ENCODE measurements at places on chromosomes 4 and X.
A peak's percentile ranks its signal among the peaks of the same experiment; 100 is the strongest.

- no peak for DNase-seq
Observed at GRCh38 chr4:2650276-2650675, 105.9 kb downstream of the TNIP2 start.

DNA sequence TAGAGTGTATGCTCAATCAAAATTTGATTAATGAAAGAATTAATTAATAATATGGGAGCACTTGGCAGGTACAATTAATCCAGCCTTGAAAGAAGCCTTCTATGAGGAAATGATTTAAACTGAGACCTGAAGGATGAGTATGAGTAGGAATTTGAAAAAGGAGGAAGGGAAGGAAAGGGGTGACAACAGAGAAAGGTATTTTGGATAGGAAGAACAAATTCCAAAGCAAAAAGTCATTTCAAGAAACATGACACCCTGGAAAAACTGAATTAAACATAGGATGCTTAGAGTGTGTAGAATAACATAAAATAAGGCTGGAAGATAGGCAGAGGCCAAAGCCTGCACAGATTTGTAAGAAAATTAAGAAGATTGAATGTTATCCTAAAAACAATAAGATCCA lies 29.6 kb downstream of the PHOX2B start:
- DNase-seq = peak; percentile 80

- DNase-seq = peak; percentile 75
Observed at GRCh38 chr4:25767877-25768725, 94.7 kb downstream of the SEL1L3 start.

GRCh38 chrX:55004231-55004630 lies 4.1 kb downstream of the APEX2 start:
- DNase-seq = no peak

DNA sequence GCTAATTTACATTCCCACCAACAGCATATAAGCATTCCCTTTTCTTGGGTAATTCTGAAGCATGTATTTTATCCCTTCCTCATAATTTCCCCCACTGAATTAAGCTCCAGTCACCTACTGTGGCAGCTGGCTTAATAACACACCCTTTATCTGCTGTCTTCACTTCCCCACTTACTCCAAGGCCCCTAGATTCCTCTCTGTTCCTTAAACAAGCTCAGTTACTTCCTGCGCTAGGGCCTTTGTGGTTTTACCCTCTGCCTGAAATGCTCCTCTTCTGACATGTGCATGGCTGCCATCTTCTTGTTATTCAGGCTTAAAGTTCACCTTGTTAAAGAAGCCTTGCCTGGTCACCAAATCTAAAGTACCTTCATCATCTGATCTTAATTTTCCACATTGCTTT lies 47.2 kb upstream of the RPS6KA3 start:
- no peak for DNase-seq

GRCh38 chr4:151104621-151105020 lies 5.2 kb downstream of the RPS3A start:
- DNase-seq = no peak

DNA sequence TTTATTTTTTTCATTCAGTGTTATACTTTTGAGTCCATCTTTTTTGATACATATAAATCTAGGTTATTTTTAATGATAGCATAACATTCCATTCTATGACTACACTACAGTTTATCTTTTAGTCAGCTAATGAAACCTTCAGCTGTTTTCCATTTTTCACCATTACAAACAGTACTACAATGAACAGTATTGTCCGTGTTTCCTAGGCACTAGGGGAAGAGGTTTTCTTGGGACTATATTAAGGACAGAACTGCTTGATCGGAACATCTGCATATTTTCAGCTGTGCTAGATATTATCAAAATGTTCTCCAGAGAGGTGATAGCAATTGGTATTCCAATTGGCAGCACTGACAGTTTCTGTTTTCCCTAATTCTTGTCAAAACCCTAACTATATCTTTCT lies 44.3 kb upstream of the HCCS start:
- peak; percentile 19 for DNase-seq

DNA sequence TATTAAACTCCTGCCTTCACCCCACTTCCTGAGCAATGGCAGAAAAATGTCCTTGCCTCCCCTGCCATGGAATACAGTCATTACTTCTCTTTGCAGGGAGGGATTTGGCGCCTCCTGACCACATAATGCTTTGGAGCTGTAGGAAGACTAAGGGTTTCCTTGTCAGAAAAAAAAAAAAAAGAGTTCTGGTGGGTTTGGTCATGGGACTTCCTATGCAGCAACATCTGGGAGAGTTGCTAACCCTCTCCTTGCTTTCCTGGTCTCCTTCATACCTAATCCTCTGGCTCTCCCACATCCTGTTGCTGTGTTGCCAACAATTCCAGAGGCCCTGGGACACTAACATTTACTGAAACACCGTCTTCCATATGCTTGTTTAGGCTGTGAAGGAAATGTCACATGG lies 75.1 kb upstream of the MBNL3 start:
- no peak for DNase-seq

DNA sequence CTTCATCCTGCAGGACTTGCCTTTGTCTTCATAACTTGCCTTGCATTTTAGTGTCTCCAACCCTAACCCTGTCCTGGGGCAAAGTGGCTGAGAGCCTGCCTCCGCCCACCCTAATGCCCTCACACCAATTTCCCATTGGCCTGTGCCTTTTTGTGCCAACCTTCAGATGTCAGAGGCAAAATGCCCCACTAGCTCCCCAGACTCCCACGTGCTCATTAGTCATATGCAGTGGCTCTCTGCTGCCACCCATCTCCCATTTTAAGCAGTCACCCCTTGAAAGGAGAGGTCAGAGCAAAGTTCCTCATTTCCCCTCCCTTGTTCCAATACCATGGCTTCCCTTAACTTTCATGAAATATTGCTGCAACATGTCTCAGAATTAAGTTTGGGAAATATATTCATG lies 74.8 kb upstream of the PASD1 start:
- peak; percentile 0 for DNase-seq

- no peak for DNase-seq
Observed at GRCh38 chr4:156956826-156957368, 14.7 kb downstream of the PDGFC start.

- DNase-seq = no peak
Observed at GRCh38 chr4:172601195-172601594, 567.4 kb upstream of the GALNT7 start.

- no peak for DNase-seq
Observed at GRCh38 chr4:113950207-113950606, 29.2 kb downstream of the ARSJ start.

DNA sequence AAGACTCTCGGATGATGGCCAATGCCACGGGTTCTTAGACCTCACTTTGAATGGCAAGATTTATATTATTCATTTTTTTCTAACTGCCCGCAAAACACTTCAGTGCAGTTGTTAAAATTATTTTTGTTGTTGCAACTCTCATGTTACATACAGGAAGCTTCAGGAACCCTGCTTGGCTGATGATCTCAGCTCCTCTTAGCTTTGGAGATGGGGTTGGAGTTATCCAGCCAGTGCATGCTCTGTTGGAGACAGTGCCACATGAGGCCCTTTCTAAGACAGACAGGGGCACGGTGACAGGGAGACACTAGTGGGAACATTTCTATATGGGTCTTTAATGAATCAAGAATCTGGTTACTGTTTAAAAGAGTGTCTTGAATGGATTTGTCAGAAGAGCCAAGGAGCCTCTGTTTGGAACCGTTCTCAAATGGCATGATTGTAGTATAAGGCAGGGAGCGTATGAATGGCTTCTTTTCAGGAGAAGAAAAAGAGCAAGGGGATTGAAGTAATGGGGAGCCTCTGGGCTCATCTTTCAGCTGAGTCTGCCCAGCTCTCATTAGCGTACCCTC lies 61.9 kb upstream of the ENPP6 start:
- DNase-seq = no peak

GRCh38 chr4:93764639-93765246 lies 63.8 kb upstream of the ATOH1 start:
- peak; percentile 36 for DNase-seq

DNA sequence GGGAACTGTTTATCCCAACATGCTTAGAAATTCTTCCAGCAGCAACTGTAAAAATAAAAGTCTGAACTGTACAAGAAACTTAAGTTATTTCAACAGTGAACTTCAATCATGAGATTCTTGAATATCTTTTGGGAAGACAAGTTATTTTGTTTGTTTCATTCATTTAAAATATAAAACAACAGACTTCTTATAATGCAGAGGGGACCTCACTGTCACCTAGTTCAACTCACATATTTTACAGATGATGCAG lies 14.9 kb downstream of the FAM9C start:
- no peak for DNase-seq

- peak; percentile 24 for DNase-seq
Observed at GRCh38 chr4:80196922-80197573, at the start of gene PRDM8. TSS of gene PRDM8 (plus strand) at chr4:80197503. CDS start at chr4:80200081, 2,578 bp downstream.

GRCh38 chrX:119775517-119776238 lies 15.8 kb downstream of the RPL39 start:
- no peak for DNase-seq

DNA sequence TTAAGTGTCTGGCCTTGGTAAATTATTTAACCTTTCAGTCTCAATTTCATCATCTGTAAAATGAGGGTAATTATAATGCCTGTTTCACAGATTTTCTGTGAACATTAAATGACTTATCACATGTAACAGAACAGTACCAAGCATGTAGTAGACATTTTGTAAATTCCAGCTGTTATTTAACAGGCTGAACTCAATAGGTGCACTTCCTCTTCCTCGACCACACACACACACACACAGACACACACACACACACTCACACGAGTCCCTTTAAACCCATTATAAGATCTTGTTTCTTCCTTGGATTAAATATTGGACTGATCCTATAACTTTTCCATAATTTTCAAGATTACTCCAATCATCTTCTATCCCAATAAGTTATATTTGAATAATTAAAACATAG lies 53.4 kb upstream of the COL25A1 start:
- DNase-seq = no peak

DNA sequence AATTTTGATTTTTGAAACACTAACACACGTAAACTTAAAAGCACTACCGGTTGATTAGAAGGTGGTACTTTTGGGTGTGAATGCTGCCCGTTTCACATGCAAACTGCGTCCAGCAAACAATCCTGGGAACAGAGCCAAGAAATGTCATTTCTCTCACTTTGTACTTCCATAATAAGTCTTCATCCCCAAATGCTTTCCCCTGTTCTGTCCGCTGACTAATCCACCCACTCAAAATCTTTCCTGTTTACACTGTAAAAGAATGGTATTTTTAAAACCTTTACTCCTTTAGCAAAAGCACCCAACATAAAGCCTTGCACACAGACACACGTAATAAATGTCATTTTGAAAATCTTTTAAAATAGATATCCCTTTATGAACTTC lies 39.1 kb upstream of the PDLIM5 start:
- DNase-seq = peak; percentile 82

DNA sequence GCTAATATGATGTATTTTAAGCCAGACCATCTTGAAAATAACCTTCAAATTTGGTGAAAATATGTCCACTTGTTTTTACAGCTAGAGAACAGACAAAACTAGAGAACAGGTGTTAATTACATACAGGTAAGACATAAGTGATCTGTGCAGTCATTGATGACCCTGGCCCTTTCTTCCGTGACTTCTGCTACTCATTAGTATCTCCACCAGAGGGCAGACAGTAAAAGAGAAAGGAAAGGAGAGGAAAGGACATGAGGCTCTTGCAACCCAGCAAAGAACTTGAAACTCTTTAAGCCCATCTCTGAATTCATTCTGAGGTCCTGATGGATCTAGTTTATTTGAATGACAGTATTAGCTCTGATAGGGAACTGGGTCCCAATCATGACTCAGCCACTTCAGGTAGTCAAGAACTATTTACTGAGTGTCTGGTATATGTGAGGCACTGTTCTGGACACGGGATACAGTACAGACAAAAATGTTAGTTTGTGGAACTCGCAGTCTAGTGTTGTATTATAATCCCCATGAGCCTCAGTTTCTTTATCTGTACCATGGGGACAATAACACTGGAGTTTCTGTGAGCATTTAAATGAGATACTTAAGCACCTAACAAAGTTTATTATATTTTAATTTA lies 121.0 kb upstream of the TEX13D start:
- DNase-seq = peak; percentile 29

DNA sequence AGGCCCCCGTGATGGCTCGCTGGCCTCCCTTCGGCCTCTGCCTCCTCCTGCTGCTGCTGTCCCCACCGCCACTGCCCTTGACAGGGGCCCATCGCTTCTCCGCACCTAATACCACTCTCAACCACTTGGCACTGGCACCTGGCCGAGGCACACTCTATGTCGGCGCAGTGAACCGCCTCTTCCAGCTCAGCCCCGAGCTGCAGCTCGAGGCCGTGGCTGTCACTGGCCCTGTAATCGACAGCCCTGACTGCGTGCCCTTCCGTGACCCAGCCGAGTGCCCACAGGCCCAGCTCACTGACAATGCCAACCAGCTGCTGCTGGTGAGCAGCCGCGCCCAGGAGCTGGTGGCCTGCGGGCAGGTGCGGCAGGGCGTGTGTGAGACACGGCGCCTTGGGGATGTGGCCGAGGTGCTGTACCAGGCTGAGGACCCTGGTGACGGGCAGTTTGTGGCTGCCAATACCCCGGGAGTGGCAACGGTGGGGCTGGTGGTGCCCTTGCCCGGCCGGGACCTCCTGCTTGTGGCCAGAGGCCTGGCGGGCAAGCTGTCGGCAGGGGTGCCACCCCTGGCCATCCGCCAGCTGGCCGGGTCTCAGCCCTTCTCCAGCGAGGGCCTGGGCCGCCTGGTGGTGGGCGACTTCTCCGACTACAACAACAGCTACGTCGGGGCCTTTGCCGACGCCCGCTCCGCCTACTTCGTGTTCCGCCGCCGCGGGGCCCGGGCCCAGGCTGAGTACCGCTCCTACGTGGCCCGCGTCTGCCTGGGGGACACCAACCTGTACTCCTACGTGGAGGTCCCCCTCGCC lies 3.0 kb downstream of the PLXNB3 start:
- DNase-seq = no peak

DNA sequence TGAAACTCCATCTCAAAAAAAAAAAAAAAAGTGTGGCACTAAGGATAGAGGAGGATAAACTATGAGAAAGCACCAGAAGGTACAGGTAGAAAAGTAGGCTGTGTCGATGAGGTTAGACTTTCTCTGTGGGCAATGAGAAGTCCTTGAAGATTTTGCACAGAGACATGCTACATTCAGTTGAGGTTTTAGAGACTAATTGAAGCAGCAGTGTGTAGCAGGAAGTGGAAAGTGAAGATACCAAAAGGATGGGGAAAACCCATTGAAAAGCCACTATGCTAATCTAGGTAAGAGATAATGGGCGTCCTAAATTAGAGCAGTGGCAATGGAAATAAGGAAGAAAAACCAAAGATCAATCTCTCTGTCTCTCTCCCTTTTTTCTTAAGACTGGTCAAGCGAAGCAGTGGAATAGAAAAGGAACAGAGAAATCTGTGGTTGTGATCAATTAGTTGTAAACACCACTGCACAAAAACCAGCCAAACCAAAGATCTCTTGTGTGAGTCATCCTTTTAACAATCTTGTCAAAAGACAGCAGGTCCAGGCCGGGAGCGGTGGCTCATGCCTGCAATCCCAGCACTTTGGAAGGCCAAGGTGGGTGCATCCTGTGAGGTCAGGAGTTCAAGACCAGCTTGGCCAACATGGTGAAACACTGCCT lies 3.5 kb downstream of the SPINK2 start:
- no peak for DNase-seq

GRCh38 chr4:16467061-16467460 lies 240.8 kb upstream of the TAPT1 start:
- no peak for DNase-seq

GRCh38 chrX:18146954-18147353 lies 73.7 kb downstream of the BEND2 start:
- DNase-seq = peak; percentile 14

GRCh38 chr4:13432453-13432852 lies 51.7 kb downstream of the RAB28 start:
- DNase-seq = peak; percentile 24
